Stimulated activated CD4-positive, alpha-beta T cell treated with anti-CD3 and anti-CD28 coated beads, Interleukin-15, amount 100 ng/mL, for 1 hour (primary cell): ENCODE measurements at places on chromosomes 11 and 22.
A peak's percentile ranks its signal among the peaks of the same experiment; 100 is the strongest.

DNA sequence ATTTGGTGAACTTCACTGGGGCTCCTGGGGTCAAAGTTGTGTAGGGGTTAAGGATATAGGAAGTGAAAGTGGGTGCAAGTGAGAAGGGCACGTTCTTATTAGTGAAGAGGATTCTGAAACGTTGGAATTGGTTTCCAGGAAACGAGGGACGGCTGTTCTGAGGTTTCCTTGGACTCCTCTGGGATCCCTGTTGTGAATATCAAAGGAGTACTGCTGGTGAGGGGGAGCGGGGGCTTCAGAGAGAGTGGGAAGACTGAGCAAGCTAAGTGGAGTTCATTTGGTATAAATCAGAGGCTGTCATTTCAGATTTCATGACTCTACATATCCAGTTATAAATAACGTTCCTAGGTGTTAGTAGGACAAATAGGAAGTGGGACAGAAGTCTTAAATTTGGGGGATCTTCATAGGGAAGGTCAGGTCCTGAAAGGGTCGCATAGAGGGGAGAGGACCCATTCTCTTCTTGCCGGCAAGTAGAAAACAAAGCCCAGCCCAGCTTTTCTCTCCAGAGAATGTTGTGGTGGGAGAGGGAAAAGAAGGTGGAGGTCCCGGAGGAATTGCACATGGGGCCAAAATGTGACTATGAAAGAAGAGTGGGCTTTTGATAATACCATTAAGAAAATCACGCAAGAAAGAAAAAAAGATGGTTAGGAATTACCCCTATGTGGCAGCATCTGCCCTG, 1.1 kb upstream of the NELL1 start:
- DNase-seq, result no peak

DNA sequence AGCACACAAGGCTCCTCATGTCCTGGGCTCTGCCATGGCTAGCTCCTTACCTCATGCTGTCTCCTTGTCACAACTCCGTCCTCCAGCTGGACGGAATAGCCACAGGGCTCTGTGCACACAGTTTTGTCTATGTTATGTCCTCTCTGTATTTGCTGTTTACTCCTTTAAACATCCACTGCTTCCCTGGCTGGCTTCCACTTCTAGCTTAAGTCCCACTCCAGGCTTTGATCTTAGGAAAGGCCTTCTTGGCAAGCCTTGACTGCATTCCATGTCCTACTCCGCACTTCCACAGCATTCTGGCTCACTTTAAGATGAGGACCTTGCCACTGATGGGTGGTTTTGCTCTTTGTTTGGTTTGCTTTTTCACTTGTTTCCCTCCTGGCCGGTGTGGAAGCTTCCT, 22.9 kb upstream of the ROBO3 start:
- DNase-seq, result no peak

GRCh38 chr11:129611661-129612446, 203.8 kb upstream of the TMEM45B start:
- DNase-seq, result no peak

GRCh38 chr11:134633276-134633675, 221.2 kb upstream of the B3GAT1 start:
- DNase-seq, result no peak

- no peak for DNase-seq
Measured at GRCh38 chr11:495537-495931, 11.5 kb downstream of the RNH1 start.

- no peak for DNase-seq
Measured at GRCh38 chr11:17700991-17701390, 18.4 kb upstream of the MYOD1 start.

DNA sequence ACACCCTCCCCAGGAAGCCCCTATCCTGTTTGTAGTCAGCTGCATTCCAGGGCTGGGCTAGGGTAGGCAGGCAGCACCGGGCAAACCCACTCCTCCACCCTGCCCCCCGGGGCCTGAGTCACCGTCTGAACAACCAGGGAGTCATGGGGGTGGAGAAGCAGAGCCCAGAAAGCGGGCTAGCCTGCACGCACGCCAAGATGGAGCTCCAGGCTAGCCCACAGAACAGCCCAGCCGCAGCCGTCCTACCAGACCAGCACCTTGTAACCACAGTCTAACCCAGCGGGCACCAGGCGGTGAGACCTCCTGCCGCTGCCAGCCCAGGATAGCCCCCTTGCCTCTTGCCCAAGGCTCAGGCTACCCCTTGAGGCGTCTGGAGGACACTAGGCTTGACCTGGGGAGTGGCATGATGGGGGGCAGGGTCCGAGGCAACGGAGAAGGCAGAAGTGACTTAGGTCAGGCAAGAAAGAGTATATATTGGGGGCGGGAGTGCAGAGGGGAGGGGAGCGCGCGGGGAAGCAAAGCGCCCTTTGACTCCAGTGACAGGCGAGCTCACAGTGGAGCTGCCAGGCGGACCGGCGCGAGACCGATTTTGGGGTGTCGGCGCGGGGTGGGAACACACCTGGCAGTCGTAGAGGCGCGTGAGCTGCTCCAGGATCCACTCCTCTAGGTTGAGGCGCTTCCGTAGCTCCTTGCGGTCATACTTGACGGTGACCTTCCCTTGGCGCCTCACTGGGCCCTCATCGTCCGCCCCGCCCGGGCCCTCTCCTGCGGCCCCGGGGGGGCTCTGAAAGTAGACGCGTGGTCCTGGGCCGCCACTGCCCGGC, 734 bp downstream of the PPP1R14B start:
- peak; percentile 56 for DNase-seq

DNA sequence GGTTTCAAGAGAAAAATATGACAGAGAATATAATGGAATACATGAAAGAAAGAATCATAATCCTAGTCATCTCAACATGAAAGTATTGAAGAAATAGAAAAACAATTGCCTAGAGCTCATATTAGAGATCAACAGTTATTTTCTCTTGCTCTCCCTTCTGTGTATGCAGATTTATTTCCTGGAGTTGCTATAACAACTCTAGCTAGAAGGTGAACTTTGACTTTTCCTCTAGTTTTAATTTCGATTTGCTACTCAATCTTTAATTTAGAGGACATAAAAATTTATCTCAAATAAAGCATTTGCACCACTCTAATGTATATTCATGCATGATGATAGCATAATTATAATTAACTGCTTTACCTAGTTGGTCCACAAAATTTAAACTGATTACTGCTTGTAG, 84.6 kb upstream of the PICALM start:
- DNase-seq, result no peak

GRCh38 chr11:10488934-10489691, 34.0 kb downstream of the AMPD3 start:
- no peak for DNase-seq

DNA sequence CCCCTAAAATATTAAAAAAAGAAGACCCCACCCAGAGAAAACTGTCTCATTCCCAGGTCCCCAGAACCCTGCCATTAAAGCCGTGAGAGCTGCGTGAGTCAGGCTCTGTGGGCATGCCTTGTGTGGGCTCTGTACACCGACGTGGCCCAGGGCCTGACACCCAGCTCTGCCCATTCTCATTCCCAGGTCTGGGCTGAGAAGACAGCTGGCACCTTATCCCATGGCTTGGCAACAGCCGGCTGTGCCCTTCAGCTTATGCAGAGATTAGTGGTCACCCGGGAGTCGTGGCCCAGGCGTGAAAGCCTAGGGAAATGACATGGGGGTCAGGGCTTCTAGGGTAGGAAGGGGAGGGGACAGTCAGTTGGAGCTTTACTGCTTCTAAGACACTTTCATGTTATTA, 31.9 kb downstream of the OTOG start:
- DNase-seq, result no peak

GRCh38 chr11:113198972-113199661, 115.3 kb upstream of the TTC12 start:
- no peak for DNase-seq

DNA sequence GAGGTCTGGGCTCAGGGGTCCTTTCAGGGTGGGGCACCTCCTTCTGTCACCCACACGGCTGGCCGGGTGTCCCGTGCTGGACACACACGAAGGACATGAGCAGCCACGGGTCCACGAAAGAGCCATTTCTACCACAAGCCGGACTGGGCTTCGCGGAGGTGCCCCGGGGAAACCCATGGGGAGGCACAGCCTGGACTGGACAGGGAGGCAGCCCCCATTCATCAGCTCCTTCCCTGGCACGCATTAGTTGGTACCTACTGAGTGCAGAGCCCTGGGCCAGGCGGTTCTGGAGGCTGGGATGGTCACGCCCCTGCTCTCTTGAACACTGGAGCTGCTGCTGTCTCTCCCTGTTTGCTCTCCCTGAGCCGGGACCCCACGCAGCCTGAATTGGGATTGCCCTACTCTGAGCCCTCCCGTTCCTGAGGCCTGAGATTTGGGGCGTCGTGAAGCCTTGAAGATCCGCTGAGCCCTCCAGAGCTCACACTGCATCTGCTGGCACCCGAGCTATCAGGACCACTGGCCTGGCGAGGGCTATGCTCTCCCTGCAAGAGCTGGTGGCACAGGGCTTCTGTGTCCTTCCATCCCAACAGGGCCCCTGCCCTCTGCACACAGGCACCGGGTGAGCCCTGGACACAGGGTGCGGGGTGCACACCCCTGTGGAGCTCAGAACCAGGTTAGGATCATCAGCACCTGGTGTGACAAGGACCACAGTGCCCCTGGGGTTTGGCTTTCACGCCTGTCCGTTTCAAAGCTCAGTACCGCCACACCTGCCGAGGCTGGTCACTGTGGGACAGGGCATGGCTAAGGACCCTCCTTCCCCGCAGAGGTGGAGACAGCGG, 84.6 kb downstream of the MYEOV start:
- DNase-seq, result no peak

- DNase-seq, result no peak
Measured at GRCh38 chr11:41113160-41113559, 346.3 kb downstream of the LRRC4C start.

- DNase-seq, result no peak
Measured at GRCh38 chr11:64249563-64250414, 1.5 kb upstream of the PLCB3 start.

DNA sequence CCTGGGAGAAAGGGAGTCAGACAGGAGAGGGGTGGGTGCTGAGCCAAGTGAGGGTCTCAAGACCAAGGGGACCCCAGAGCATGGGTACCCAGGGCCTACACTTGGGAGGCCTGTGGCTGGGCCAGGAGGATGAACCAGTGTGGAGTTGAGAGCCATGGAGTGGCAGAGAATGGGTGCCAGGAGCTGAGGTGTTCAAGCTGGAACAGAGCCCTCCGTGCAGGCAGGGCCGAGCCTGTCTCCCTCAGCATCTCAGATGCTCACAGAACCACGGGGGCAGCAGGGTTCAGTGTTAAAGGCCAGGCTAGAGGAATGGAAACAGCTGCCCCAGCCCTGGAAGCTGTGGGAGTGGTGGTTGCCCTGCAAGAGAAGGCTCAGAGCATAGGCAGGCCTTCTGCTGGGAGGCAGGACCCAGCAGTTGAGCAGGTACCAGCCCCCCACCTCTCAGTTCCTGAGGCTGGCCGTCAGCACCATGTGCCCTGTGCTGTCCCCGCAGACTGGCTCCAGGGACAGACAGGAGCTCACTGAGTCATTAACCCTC, 32.3 kb downstream of the RSPH14 start:
- no peak for DNase-seq
